ENCODE measurements at places on chromosomes 11 and 22.

DNA sequence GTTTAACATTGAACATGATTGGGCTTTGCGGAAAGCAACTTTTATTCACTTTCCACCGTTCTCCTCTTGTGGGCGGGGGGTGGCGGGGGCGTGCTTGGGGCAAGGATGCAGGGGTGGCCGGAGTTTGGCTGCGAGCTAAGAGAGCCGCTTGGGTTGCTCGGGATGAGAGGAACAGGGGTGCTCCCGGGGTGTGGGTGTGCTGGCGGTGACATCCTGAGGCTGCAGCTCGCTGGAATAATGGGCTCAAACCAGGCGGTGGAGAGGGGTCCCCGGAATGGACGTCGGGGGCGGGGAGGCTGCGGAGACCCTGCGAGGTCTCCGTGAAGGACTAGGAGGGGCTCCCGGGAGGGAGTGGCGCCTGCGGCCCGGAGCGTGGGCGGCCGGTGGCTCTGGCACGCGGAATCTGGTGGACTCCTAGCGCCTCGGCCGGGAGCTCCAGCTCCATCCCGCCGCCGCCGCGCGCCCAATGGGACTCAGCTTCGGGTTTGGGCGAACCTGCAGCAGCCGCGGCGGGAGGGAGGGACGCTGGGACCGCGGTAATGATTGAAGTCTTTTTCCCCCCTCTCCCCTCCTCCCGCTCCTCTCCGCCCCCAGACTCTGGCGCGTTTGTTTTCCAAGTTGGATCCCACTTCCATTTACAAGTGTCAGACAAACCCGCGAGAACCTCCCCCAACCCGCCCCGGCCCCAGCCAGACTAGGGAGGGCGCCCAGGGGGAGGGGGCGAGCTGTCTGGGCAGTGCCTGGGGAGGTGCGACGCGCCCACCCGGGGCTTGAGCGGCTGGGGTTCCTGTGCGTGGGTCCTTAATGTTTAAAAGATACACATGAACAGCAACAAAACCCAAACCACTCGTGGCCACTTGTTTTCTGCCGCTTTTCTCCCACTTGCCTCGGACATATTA lies 2.0 kb downstream of the FAT3 start:
- no peak for DNase-seq

DNA sequence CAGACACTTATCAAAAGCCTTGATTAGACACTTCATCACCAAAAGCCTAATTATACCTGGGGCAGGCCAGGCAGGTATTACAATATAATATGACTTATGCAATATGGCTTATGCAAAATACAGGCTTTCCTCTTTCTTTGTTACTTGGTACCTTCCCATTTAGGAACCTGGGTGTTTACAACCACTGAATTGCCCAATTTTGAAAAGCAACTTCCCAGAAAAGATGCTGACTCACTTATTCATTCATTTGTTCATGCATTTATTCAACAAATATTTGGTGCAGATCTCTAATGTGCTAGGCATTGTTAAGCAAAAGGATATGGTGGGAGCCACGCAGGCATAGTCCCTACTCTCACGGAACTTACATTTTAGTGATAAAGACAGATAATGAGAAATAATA lies 13.6 kb upstream of the JAML start:
- DNase-seq = no peak

GRCh38 chr11:29200791-29201562 lies 815.9 kb downstream of the KCNA4 start:
- no peak for DNase-seq

- no peak for DNase-seq
Observed at GRCh38 chr11:24880962-24881361, 384.1 kb downstream of the LUZP2 start.

DNA sequence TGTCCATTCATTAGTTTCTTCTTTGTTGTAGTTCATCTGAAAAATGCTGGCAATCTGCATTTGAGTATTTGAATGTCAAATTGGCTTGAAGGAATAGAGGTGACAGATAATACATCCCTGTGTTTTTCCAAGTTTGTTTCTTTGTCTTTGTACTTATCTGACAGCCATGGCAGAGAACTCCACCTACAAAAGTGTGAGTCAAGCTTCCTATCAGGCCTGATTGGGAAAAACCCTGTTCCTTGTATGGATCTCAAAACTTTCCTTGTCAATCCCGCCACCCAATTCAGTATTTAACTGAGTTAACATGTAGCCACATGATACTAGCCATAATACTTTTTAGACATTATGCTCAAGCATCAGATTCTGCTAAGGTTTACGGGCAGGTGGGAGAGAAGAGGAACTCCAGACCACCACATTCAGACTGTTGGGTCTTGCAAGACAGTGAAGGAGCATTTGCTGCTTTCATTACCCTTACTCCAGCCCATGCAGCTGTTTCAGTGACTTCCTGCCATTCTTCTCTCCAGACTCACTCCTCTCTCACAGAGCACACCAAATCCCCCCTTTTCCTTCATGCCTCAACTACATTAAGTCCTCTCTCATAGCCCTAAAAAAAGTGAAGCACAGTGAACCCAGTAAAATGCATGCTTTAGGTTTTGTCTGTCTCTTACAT lies 65.9 kb downstream of the BLID start:
- DNase-seq = no peak

GRCh38 chr22:45296628-45297297 lies 12.0 kb downstream of the UPK3A start:
- peak; percentile 41 for DNase-seq

DNA sequence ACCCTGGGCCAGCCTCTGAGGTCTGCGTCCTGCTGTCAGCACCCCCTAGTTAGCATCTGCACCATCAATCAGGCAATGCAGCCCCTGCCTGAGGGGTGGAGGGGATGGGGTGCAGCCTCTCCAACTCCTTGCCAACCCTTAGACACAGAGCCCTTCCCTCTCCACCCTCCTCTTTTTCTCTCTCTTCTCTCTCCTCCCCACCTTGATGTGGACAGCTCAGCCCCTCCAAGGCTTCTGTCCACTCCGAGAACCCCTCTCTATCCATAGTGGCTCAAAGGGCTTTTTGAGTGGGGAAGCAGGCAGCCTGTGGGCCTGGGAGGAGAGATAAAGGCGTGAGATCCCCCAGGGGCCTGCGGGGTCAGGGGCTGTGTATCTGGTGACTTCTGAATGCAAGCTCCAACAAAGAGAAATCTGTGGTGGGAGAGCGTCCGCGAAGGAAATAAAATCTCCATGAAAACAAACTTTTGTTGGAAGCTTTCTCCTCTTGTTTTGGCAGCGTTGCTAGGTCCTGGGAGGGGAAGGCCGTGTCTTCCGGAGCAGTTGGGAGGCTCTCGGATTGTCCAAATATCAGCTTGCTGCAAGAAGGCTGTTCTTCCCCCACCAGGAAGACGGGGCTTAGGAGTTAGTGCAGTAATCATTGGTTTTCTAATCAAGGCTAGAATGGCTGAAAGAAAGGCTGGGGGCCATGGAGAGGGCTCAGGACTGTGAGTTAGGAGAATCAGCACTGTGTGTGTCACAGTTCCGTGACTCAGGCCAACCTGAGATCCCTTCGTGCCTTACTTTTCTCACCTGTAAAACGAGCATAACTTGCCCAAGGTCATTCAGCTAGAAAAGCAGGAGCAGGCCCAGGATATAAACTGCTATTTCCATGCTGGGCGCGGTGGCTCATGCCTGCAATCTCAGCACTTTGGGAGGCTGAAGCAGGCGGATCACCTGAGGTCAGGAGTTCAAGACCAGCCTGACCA lies 50.3 kb downstream of the PKNOX2 start:
- DNase-seq = no peak

DNA sequence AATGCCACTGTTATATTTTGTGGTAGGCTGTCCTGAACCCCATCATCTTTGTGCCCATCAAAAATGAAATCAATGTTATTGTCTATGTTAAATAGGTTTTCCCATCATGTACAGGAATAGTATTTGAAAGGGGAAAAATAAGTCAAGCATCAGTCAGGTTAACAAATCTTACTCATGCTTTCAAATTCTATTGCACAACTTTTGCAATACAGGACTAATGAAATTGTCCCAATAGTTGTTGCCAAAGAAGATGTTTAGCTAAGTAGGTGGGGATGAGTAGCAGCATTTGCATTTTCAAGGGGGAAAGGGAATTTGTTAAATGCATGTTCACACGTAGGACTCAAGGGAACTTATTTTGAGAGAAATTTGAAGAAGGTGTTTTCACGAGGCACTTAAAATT lies 962.1 kb downstream of the JRKL start:
- no peak for DNase-seq

GRCh38 chr11:116694349-116694725 lies 78.5 kb downstream of the BUD13 start:
- DNase-seq = no peak

- no peak for DNase-seq
Observed at GRCh38 chr22:26762503-26763472, 105.4 kb downstream of the MIAT start.

DNA sequence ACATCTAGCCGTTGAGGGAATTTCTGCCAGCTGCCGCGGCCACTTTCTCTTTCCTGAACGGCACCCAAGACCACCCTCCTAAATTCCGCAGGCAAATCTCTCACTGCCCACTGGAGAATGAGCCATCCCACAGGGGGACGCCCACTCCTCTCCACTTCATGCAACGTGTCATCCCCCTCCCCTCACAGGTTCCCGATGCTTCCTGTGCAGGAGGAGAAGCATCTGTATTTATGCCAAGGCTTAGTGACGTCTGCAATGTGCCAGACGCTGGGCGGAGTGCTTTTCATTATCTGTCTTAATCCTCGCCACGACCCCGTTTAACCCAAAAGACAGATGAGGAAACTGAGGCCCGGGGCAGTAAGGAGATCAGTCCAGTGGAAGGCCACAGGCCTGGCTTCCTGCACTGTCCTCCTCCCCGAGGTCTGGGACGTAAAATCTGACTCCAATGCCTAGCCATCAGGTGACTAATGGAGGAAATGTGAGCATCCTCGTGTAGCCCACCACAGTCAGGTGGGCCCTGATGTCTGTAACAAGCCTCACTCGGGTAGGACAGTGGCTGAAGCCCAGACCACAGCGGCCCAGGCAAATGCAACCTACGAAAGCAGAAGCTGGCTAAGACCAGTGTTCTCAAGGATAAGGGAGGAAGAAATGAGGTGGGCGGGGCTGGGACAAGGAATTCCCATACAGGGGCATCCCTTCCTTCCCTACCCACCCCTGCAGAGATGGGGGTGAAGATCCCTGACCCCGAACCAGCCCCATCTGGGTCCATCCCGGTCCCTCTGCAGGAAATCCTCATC lies 23.1 kb downstream of the MN1 start:
- DNase-seq = no peak

DNA sequence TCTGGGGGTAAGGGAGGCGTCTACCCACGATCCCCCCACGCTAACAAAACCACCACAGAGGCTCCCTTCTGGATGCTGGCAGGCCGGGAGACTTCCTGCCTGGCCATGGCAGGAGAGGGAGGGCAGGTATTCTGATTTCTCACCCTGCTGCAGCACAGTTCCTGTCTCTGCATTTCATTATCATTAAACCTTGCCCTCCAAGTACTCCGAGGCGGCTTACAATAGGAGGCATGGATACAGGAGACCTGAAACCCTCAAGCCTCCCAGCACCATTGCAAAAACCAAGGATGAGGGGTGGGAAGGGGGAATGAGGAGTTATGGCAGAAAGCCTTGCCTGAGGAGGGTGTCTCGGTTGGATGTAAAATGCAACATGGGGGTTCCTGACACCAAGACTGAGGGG lies 44.1 kb upstream of the MN1 start:
- DNase-seq = no peak

- no peak for DNase-seq
Observed at GRCh38 chr11:80598905-80599304, 1158.1 kb upstream of the TENM4 start.

DNA sequence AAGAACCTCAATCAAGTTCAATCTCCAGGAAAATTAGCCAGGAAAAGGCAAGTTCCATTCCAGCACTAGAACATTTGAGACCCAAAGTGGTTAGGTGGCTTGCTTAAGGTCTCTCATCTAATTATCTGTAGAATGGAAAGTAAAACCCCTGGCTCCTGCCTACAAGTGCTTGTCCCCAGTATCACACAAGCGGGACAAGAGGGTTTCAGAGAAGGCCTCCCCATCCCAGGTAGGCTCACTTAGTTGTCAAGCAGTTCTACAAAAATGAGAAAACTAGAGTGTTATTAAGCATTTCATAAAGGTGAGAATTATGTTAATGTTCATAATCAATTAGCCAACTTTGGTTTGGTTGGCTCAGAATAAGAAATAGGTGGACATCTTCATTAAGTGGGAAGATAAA lies 5.5 kb downstream of the POU2AF1 start:
- no peak for DNase-seq

DNA sequence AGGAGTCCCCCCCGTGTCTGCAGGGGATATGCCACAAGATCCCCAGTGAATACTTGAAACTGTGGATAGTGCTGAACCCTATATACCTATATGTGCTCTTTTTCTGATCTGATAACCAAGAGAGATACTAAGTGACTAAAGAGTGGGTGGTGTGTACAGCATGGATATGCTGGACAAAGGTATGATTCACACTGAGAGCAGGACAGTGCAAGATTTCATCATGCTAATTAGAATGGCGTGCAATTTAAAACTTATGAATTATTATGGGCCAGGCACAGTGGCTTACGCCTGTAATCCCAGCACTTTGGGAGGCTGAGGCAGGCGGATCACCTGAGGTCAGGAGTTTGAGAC lies 90.2 kb upstream of the ALKBH3 start:
- DNase-seq = no peak

DNA sequence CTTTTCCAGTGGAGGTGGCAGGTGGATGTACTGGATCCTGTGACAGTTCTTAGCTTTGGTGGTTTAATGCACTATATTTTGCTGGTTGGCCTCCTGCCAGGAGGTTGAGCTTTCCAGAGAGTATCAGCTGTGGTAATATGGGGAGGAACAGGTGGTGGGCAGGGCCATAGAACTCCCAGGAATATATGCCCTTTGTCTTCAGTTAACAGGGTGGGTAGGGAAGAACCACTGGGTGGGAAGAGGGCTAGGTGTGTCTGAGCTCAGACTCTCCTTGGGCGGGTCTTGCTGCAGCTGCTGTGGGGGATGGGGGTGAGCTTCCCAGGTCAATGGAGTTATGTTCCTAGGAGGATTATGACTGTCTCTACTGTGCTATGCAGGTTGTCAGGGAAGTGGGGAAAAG lies 203.8 kb downstream of the DLG2 start:
- no peak for DNase-seq

DNA sequence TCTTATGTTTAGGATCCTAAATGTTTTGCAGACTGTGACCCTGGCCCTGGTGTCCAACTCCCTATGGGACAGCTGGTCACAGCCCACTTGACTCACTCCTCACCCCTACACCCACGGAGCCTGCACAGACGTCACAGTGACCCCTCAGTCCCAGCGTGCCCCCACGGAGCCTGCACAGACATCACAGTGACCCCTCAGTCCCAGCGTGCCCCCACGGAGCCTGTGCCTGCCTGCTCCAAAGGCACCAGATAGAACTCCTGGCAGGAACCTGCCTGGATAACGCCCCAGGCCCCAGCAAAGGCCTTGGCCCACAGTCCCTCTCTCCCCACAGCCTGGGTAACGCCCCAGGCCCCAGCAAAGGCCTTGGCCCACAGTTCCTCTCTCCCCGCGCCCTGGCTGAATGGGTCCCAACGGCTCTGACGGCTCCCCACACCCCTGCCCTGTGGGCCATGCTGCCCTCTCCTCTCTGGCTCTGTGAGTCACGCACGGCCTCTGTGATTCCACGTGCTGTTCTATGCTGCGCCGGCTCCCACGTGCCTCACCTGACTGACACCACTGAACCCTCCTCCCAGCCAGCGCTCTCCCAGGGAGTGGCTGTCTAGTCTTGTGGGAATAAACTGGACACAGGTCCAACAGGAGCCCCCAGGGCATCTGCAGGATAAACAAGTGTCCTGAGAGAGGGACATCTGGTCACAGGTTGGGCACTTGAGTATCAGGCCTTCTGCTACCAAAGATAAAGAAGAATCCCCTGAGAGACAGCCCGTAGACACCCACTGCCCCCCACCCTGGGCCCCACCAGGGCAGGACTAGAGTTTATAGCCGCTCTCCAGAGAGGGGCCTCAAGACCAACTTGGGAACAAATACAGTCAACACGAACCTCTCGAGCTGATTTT lies 250.3 kb downstream of the BRD1 start:
- no peak for DNase-seq

Data from Jurkat, Clone E6-1 (cell line).